ENCODE measurements at places on chromosomes 13 and 19.

GRCh38 chr19:51891193-51891747 is 3.5 kb upstream of the ZNF577 start:
- DNase-seq = no peak

DNA sequence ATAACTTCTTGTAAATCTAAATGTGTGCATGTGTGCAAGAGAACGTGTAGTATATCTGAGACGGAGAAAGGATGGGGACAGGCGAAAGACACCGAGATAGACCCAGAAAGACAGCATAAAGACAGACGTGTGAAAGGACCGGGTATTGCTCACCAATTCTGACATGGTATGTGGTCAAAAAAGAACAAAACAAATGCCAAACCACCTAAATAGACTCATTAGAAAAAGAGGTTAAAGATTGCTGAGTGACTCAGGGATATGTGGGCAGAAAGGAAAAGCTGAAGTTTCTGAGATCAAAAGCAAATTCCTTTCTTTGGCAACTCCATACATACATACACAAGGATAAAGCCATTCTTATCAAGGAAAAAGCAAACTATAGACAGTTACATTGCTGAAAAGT is 179.7 kb upstream of the TSC22D1 start:
- no peak for DNase-seq

DNA sequence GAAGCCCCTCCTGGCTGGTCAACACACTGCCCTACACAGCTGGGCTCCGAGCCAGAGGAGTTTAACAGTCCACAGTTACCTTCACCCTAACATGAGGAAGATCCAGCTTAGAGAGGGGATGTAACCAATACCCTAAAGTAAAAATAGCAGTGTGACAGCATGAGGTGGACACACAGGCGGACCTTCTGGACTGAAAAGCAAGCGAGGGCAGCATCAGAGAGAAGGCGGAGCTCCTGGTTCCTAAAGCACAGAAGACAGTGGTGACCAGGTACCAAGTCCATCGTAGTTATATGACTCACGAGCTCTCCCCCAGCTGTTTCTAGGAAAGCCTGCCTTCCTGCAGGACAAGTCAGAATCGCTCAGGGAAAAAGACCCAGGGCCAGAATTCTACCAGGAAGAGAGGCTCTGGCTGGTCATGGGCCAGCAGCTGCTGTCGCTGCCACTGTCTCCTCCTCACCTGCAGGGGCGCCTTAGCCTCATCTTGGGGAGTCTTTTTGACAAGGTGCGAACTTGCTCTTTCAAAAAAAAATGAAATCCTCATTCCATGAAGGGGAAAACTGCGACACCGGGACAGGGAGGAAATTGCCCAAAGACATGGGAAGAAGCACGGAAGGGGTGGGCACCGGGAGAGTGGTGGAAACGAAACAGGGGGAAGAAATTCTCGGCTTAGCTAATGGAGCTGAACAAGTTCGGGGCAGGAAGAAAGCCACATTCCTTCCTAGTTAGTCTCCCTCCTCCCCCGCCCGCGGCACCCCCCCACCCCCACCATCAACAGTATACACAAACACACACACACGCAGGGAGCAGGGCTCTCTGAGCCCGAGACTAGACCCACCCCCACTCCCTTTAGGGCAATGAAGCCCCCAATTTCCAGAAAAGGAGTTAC is 1.7 kb downstream of the ELL start:
- peak; percentile 70 for DNase-seq

- DNase-seq = peak; percentile 69
These were observed 2.4 kb upstream of the LYL1 start for GRCh38 chr19:13104848-13105711.

GRCh38 chr13:34335014-34336007 is 517.4 kb downstream of the RFC3 start:
- no peak for DNase-seq

- no peak for DNase-seq
These were observed 12.0 kb downstream of the SLC7A9 start for GRCh38 chr19:32857584-32857983.

GRCh38 chr19:15443838-15444237 is 5.9 kb downstream of the WIZ start:
- no peak for DNase-seq

DNA sequence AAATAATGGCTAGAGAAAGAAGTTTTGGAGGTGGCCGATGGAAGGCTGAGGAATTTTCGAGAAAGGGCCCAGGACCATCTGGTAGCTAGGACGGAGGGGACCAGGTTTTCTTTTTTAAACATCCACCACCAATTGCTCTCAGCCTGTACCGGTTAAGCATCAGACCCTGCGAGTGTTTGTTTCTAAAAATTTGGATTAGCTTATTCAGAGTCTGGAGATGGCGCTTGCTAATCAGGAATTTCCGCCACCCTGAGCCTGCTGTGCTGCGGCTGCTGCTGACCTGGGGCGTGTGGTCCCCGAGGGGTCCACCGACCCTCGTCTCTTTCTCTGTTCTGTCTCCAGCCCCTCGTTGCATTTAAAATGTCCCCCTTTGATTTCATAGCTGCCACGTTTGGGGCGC is 2.0 kb downstream of the UHRF1 start:
- no peak for DNase-seq

DNA sequence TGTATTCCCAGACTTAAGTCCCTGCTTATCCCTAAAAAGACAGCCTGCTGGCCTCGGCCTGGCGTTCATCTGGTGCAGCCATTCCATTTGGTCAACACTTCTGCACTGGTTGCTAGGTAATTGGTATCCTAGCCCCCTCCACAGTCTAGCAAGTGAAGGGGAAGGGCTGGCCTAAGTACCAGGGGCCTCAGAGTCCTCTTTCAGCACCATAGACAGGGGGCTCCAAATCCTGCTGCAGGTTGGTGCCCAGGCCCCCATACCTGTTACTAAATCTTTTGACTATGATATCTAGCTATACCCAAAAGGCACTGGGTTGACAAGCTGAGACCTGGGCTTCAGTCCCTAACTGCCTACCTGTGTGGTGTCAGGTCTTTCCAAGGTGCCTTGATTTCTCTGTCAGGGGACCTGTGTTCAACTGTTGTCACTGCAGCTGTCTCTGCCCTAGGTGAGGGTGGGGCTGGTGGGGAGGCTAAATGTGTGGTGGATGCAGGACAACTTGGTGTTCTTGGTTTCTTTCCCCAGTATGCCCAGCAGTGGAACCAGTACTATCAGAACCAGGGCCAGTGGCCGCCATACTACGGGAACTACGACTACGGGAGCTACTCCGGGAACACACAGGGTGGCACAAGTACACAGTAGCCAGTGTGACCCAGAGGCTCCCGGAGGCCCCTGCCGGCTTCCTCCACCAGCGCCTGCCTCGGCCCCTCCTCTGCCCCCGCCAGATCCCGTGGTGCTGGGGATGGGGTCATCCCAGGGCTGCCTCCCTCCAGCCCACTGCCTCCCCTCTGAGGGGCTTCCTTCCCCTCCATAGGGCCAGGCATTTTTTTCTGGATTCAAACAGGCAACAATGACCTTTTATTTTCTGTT is 3.8 kb upstream of the CCDC97 start:
- DNase-seq = no peak

- no peak for DNase-seq
These were observed 14.4 kb upstream of the CEBPA start for GRCh38 chr19:33316541-33317264.

- no peak for DNase-seq
These were observed 1094.7 kb downstream of the UQCRFS1 start for GRCh38 chr19:28118235-28118634.

All from activated T-cell treated with anti-CD3 and anti-CD28 coated beads, Interleukin-2, amount 50 U/mL, for 24 hours (primary cell).